ENCODE measurements at places on chromosomes 3 and 15.

- DNase-seq = no peak
Measured at GRCh38 chr3:177250151-177250550, 52.9 kb upstream of the TBL1XR1 start.

DNA sequence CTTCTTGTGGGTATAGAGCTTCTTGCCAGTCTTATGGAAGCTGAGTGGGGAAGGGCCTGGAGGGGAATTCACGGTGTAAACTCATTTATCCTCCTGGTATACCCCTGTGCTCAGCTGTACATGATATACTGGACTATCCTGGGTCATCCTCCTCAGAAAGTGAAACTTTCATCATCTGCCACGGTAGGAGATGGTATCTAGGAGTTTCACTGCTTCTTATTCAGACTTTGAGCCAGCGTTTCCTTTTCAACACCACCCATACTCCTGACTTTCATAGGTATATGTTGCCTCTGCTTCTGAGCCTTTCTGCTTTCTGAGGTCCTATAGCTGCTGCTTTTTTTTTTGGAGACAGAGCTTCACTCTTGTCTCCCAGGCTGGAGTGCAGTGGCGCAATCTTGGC is 15.6 kb downstream of the SENP5 start:
- DNase-seq = no peak

- no peak for DNase-seq
Measured at GRCh38 chr3:150421799-150422548, 13.9 kb downstream of the TSC22D2 start.

- DNase-seq = no peak
Measured at GRCh38 chr3:43629741-43630140, 7.9 kb upstream of the ANO10 start.

- DNase-seq = peak; percentile 1
Measured at GRCh38 chr3:99066863-99067262, 165.4 kb upstream of the DCBLD2 start.

GRCh38 chr15:82093774-82094211 is 48.0 kb upstream of the MEX3B start:
- no peak for DNase-seq

GRCh38 chr3:158167737-158168557 is 58.1 kb downstream of the RSRC1 start:
- DNase-seq = peak; percentile 94

- peak; percentile 30 for DNase-seq
Measured at GRCh38 chr3:37813403-37813802, 48.3 kb upstream of the CTDSPL start.

DNA sequence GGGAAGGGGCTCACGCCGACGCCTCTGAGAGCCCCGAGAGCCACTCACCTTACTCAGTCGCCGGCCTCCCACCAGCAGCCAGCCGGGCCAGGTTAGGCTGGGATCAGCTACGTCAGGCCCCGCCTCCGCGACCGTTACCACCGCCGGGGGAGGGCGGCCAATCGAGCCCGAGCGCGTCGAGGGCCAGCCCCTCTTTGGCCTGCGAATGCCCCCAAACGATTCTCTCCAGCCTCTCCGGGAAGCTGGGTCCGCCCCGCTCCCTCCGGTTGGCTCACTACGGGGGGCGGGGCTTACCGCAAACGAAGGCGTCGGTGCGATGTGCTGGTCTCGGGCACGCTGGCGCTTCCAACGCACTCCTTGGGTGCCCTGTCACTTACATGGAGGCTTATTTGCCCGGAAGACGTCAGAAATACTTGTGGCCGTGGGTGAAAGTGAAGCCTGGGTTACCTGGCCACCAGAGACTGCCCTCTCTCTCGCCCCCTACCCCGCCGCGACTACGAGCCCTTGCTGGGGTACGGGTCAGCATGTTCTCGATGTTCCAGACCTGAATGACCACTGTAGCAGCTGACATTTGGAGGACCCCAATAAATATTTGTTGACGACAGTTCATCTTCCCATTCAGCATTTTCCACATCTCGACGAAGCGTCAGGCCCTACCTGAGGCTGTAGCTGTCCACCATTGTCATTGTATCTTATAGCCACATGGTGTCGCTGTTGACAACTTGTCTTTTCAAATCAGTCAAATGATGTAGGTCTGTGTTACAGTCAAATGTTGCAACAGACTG is at the start of gene CEP70:
Gene CEP70 (minus strand): TSS at position 111 of the 785 bp plus-strand sequence. CDS start 21,333 bp downstream, outside the sequence.
- peak; percentile 98 for DNase-seq

GRCh38 chr15:88627463-88627862 is 6.3 kb downstream of the AEN start:
- no peak for DNase-seq

- DNase-seq = peak; percentile 91
Measured at GRCh38 chr15:69576035-69576526, 123.5 kb downstream of the RPLP1 start.

DNA sequence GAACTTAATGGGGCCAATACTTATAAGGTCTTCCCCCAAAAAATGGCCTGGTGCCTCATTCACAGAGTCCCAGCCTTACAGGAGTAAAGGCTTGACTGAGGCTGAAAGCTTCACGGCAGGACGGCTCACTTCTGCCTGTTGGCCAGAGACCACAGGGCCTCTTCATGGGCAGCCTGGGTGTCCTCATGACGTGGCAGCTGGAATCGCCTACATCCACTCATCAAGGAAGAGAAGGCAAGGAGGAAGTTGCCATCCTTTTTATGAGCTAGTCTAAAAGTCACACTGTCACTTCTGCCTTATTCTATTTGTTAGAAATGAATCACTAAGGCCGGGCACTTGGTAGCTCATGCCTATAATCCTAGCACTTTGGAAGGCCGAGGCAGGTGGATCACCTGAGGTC is 89.3 kb upstream of the DGKG start:
- no peak for DNase-seq

GRCh38 chr3:115930922-115931321 is 307.6 kb downstream of the GAP43 start:
- DNase-seq = no peak

DNA sequence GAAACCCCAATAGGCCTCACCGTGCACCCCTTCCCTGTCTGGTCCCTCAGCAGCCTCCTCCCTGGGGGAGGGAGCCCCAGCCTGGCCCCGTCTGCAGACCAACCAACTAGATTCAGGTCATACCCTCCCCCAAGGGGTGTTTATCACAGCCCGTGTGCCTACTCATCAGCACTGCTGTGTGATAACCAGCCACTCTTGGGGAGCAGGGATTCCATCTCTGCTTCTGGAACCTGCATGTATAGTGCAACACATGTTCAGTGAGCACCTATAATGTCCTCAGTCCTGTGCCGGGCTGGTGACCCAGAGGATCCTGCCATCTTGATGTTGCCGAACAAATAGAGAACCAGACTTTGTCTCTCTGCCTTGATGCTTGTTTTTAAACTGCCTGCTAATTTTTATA is 6.6 kb upstream of the SLCO2A1 start:
- DNase-seq = no peak

- no peak for DNase-seq
Measured at GRCh38 chr15:84669726-84670125, 11.7 kb upstream of the NMB start.

DNA sequence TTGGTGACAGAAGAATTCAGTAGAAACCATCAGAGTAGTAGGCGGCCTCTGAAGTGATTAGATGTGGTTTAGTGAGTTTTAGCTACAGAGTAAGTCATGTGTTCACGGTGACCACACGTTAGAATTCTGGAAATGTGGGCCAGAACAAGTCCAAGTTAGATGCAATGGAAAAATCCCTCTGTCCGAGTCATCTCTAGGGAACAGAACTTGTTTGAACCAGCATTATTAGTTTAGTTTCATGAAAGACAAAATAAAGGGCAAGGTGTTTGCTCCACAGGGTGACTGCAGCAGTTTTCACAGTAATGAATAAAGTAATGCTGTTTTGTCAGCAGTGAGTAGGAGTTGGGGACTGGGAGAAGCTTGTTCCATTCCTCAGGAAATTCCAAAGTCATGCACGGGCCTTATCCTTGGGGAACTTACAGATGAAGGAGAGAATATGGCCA is 100.2 kb downstream of the CGNL1 start:
- DNase-seq = no peak

DNA sequence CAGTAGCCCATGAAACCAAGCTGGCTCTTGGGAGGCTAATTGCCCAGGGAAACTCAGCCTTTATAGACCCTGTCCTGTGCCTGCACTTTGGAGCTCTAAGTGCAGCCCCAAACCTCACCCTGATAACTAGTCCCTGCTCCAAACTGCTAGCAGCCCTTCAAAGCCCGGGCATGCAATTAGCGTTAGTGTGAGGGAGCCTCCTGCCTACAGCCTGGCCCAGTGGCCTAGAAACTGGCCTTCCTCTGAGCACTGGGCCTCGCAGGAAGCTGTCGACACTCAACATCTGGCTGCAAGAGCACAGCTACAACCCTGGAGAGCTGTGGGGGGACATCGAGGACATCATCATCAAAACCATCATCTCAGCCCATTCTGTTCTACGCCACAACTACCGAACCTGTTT is 7.7 kb upstream of the NGRN start:
- no peak for DNase-seq

GRCh38 chr3:87575550-87575949 is 299.2 kb upstream of the POU1F1 start:
- no peak for DNase-seq

DNA sequence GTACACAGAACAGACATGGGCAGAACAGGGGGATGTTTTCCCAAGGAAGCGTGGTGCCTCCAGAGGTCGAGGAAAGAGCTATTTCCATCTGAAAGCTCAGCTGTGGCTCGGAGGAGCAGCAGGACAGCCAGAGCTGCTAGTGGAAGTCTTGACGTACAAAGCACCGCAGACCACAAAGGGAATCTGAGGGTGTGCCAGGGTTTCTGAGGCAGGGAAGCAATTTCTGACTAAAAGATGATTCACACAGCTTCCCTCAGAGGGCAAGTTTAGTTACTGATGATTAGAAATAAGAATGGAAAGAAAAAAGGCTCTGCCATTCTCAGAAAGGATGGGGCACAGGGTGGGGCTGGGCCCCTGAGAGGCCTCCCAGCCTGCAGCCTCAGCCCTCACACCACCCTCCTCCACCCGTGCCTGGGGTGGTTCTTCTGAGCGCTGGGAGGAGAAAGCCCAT is 45.8 kb upstream of the SEC13 start:
- peak; percentile 59 for DNase-seq

Data from hematopoietic multipotent progenitor cell treated with erythropoietin and hydrocortisone succinate and interleukin-3 and kit ligand, for 4 days (in vitro differentiated cells).